Regular cardiac myocyte (primary cell): ENCODE measurements at places on chromosomes 6 and 20. TPM values are rescaled to one million over a fixed set of nuclear protein-coding genes. Genes with fewer than 3 reads are reported as not detected.

The GPLD1 gene
- total RNA-seq, result 0.28 and 0.38 TPM in 2 replicates

The LY6G5C gene
- total RNA-seq, result 0.38 and 1.7 TPM in 2 replicates

The SYCP2 gene
- total RNA-seq, result 0.77 and 1.1 TPM in 2 replicates

The RNF182 gene
- total RNA-seq, result 9.0 and 10.0 TPM in 2 replicates

The CRISP3 gene
- not detected in 2 replicates for total RNA-seq

The TFAP2C gene
- total RNA-seq, result not detected in 2 replicates

The COL19A1 gene
- total RNA-seq, result under 0.01 and 1.4 TPM in 2 replicates

The RFX6 gene
- not detected in 2 replicates for total RNA-seq

The SLPI gene
- 0.58 TPM in 1 of 2 replicates, not detected in the other for total RNA-seq

The TPMT gene
- 13.5 and 22.6 TPM in 2 replicates for total RNA-seq
